ENCODE measurements at places on chromosomes 2 and 18.

DNA sequence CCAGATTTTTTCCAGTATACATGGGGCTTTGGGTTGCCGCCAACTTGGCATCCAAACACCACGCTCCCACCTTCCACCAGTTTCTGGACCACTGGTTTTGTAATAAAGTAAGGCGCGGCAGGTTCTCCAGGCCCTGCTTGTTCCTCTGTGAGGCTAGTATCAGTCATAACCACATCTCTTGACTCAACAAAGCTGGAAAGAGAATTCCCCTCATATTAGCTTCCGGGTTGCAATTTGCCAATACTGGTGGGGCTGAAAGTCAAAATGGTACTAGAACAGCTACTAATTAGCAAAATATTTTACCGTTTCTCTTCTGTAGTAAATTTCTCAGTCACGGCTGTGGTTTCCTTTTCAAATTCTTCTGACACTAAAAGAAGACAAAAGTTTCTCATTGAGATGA, 25.0 kb downstream of the TTN start:
- DNase-seq, result no peak

- DNase-seq, result no peak
These were observed 83.4 kb downstream of the XDH start for GRCh38 chr2:31331156-31331555.

DNA sequence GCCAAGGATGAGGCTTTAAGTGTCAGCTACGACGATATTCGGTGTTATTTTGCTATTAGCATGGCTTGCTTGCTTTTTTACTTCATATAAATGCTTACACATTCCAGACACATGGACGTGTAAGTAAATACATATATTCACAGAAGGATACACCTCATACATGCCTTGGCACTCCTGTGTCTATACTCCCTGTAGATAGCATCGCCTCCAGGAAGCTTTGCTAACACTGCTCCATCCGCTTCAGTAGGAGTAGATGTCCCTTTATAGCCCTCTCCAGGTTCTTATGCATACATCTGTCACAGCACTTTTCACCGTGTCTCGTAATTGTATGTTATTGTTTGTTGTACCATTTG, 27.5 kb upstream of the KCTD1 start:
- DNase-seq, result no peak

DNA sequence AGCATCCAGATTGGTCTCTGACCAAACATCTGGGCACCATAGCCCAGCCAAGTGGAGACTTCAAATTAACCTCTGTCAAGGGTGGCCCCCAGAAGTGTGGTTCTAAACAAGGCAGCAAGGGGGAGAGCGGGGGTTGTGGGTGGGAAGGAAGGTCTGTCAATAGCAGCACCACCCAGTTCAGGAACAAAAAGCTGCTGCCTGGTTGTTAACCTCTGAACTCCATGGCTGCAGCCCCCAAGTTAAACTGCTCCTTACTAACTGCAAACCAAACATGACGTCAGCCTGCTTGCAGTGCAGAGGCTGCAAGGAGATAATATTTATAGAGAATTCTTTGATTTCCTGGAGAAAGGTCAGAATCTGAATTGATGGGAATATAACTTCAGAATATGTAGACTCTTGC, 76.5 kb downstream of the ARL4C start:
- DNase-seq, result no peak

GRCh38 chr2:231359441-231359840, 36.1 kb upstream of the B3GNT7 start:
- DNase-seq, result no peak

GRCh38 chr18:54888933-54889332, 60.7 kb downstream of the RAB27B start:
- peak; percentile 71 for DNase-seq

- DNase-seq, result no peak
These were observed 12.2 kb downstream of the DNAJB2 start for GRCh38 chr2:219291394-219291793.

DNA sequence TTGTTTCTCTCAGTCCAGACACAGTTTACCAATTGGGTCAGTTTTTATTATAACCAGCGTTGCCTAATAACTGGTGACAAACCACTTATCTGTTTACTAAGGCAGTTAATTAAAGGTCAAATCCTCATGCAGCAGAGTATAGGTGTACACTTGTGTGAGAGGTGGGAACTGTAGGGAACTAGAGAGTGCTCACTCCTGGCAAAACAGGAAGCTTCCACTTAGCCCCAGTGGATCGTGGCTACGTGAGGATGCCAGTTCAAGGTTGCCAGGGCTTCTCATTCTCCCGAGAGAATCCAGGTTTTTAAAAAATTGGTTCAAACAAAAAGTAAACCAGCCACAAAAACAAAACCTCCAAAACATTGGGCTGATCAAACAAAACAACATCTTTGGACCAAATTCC, 8.1 kb downstream of the CYBRD1 start:
- no peak for DNase-seq

GRCh38 chr2:8469709-8470493, 212.0 kb upstream of the ID2 start:
- no peak for DNase-seq

- DNase-seq, result no peak
These were observed 29.3 kb downstream of the OTOF start for GRCh38 chr2:26448651-26449050.

GRCh38 chr18:57469884-57470283, 34.7 kb downstream of the ONECUT2 start:
- no peak for DNase-seq

DNA sequence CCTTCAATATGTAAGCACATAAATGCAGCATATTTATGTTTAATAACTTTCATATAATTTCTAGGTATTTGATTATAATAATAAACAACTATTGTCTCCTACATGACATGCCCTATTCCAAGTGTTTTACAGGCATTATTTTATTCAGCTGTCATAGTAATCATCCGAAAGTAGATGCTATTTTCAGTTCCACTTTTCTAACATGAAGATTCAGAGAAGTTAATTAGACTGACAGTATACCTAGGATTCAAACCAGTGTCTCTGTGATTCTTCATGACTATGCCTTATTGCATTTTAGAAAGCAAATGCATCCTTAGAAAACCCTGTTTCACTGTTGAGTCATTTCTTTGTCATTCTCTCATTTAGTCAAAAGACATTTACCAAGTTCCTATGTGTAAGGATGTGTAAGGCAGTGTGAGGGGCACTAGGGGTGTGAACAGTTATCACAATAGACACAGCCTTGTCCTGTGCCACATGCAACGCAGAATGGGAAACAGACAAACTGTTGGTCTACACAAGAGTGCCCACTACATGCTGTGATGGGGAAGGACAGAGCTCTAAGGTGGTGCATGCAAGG, 79.8 kb downstream of the DTNA start:
- no peak for DNase-seq

- no peak for DNase-seq
These were observed 31.9 kb downstream of the C1QL2 start for GRCh38 chr2:119126650-119127049.

- no peak for DNase-seq
These were observed 255.3 kb upstream of the SIX2 start for GRCh38 chr2:45264227-45265225.

All from AG10803 (cell line).